Naive thymus-derived CD4-positive, alpha-beta T cell (primary cell): ENCODE measurements at places on chromosomes 16 and 17. TPM values are rescaled to one million over a fixed set of nuclear protein-coding genes. Genes with fewer than 3 reads are reported as not detected.

AANAT gene
- polyA plus RNA-seq: not detected

GRCh38 chr17:66345264-66345663, 42.9 kb downstream of the PRKCA start:
- no peak for DNase-seq

- no peak for DNase-seq
Measured at GRCh38 chr17:1197379-1197778, 17.6 kb upstream of the ABR start.

DNA sequence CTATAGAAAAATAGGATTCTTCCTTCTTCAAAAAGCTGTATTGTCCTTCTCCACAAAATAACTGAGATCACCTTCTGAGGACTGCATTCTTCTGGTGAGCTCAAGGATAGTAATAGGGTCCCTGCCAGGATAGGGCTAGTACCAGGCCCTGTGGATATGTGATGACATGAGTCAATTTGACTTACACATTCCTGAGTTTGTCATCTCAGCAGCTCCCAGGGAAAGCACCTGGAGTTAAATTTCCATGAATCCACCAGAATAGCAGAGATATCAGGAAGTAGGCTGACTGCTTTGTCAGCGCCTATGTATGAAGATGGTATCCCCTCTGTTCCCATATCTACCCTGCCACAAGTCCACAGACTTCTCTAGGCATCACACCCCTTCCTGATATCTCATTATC, 225.8 kb downstream of the PMP22 start:
- no peak for DNase-seq

PDILT gene
- polyA plus RNA-seq: not detected

EIF1 gene
- 1,284 TPM for polyA plus RNA-seq

GRCh38 chr16:81277541-81278080, 37.2 kb upstream of the GAN start:
- DNase-seq: no peak

DNA sequence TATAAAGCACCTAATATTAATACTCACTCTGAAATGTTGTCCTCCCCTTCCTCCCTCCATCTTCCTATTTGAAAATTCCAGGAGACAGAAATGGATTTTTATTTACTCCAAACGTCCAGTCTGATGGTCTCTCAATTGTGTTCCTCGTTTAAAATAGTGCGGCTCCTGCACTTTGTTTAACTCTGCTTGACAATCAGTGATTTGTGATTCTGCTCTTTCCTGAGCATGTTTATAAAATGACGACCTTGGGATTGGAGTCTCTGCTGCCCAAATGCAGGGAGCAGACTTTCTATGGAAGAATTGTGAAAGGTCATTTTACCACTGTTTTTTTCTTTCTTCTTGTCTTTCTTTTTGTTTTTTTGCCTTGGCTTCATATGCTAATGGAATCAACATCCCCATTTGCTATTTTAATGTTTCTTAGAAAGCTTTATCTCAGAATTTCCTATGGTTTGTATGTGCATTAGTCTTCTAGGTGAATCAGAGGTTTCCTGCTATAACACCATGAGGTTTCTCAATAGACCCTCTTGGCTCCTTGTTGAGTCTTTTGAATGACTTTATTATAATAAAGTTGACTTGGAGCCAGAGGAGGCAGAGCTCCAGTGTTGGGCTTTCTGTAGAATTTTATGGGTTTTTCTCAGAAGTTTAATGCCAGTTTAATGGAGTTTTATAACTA, 376.5 kb downstream of the CDH11 start:
- DNase-seq: no peak

- DNase-seq: no peak
Measured at GRCh38 chr16:73560497-73560896, 512.6 kb upstream of the ZFHX3 start.

- DNase-seq: no peak
Measured at GRCh38 chr16:9012848-9013507, 49.3 kb upstream of the USP7 start.

KRTAP16-1 gene
- polyA plus RNA-seq: not detected

DNA sequence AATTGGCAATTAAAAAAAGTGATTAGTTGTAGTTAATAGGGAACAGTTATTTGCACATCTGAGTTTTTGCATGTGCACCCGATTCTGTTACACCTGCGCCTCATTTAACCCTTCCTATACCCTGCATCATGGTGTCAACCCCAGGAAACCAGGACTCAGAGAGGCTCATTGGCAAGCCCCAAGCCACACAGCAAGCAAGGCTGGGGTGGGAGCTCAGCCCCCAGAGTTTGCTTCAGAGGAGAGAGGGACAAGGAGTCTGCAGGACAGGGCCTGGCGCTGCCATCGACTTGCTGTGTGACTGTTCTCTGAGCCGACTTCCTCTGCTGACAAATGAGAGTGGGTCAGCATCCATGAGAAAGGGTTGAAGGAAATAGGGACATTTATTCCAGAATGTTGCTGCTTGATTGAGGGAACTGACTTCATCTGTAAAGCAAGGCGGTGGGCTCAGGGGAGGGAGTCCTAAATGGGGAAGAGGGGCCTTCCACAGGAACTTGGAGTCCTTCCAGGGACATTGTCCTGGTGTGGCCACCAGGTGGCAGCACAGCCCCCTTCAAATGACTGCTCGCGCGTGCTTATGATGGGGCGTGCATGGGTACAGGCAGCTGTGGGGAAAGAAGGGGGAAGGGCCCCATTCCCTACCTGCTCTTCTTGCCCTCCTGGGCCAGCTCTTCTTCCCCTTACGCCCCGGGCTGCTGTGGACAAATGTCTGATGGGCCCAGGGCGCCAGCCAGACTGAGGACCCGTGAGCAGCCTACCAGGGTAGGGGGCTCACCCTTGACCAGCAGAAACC, 51.6 kb downstream of the NT5M start:
- peak; percentile 73 for DNase-seq

DNA sequence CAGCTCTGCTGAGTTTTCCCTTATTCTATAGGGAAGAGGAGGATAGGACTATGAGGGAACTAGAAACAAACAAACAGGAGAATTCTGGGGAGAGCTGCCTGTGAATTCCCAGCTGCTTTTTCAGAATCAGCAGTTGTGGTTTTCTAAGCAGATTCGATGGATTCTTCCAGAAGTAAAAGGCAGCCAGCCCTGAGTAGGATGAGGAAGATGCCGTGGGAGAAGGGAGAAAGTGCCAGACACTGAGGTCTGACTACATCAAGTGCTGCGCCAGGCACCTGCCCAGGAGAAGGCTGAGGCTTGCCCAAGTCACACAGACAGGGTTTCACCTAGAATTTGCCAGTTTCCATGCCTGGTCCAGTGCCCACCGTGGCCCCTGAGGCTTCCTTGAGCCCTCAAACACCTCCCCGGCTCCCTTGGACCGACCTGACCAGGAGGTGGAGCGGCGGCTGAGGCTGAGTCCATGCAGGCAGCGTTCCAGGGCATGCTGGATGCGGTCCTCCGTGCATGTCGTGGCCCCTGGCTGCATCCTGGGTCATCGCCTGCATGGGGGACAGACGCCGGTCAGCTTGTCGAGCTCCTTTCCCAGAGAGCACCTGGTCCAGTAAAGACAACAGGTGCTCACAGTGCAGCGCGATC, 43.6 kb upstream of the PIK3R6 start:
- DNase-seq: no peak

DDX19B gene
- 60.5 TPM for polyA plus RNA-seq

GRCh38 chr17:19244781-19245180, 7.6 kb downstream of the EPN2 start:
- no peak for DNase-seq

GRCh38 chr16:25488435-25488834, 203.3 kb upstream of the HS3ST4 start:
- no peak for DNase-seq

- no peak for DNase-seq
Measured at GRCh38 chr17:81405411-81405872, 10.2 kb downstream of the BAHCC1 start.

DNA sequence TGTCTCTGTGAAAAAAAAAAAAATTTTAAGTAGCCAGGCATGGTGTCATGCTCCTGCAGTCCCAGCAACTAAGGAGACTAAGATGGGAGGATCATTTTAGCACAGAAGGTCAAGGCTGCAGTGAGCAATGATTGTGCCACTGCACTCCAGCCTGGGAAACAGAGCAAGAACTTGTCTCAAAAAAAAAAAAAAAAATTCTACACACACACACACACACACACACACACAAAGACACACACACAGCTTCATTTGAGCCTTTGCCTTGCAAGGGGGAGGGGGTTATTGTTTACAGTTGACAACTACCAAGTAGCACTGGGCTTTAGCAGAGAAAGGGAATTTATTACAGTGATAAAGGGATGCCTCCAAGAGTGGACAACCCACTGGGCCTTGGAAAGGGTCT, 4.9 kb upstream of the POLR3E start:
- DNase-seq: no peak

DNA sequence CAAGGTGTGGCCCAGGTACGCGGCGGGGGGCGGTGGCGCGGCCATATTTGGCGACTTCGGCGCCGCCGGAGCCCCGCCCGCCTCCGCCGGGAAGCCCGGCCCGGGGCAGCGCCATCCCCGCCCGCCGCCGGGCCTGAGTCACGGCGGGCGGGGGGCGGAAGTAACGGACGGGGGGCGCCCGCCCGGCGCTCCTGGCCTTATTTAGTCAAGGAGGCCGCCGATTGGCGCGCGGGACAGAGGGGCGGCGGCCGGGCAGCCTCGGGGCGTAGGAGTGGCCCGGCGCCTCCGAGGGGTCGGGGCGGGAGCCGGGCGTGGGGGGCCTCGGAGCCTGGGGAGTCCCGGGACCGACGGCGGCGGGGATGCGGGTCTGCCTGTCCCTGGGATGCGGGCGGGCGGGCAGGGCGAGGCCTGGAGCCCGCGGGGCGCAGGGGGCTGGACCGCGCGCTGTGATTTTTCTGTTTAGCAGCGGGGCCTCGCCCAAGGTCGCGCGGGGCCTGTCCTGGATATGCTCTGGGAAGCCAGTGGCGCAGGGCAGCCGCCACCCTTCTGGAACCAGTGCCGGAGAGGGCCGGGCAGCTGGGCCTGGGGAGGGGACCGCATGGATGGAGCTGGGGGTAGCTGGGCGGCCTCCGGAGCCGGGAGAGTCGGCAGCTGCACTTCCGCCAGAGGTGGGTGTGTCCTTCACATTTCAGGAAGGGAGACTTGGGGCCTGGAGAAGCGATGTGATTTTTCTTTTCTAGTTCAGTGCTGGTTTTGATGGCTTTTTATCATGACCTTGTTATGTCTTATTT, 2.3 kb upstream of the ACTG1 start:
- DNase-seq: peak; percentile 35

- DNase-seq: no peak
Measured at GRCh38 chr16:88354229-88355092, 28.3 kb upstream of the ZNF469 start.

GRCh38 chr16:59886021-59886420, 1151.9 kb upstream of the GOT2 start:
- DNase-seq: no peak

ABCA8 gene
- not detected for polyA plus RNA-seq

HNF1B gene
- polyA plus RNA-seq: not detected

DNA sequence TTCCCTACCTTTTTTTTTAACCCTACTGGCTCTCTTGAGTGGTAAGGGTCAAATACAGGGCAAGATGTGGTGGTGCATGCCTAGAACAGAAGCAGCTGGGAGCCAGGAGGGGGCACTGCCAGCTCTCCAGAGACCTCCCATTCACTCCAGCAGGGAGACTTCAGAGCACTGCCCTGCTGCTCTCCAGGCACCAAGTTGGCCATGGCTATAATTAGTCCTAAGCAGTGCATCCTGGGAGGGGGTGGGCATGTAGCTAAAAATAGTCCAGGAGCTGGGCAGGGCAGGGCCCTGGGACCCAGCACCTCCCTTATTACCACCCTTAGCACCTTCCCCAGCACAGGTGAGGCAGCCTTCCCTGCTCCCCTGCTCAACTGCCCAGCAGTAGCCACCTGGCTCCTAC, 3.5 kb downstream of the CORO6 start:
- no peak for DNase-seq

DNA sequence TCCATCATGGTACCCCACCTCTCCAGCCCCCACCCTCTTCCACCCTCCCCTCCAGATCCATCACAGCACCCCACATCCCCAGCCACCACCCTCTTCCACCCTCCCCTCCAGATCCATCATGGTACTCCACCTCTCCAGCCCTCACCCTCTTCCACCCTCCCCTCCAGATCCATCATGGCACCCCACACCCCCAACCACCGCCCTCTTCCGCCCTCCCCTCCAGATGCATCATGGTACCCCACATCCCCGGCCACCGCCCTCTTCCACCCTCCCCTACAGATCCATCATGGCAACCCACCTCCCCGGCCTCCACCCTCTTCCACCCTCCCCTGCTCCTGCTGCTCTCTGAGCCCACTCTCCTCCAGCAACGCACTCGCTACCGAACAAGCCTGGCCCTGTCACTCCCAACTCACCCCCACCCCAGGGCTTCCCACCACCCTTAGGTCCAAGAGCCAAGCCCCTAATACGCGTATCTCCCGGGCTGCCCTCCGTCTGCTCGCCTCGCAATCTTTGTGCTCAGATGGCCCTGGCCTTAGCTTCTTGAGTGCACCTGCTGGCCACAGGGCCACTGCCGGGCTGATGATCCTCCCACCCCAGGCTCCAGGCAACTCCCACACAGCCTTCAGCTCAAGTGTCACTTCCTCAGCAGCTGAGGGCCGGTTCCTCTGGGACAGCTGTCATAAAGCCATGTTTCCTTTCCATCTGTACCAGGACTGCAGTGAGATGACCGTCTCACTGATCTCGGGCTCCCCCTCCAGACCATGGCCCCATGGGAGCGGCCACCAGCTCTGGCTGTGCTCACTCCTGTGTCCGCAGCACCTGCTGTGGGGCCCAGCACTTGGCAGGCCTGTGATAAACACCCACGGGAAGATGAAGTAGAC, 25.5 kb downstream of the KDM8 start:
- DNase-seq: no peak

LAT gene
- 445 TPM for polyA plus RNA-seq

KRTAP9-2 gene
- polyA plus RNA-seq: not detected

DNA sequence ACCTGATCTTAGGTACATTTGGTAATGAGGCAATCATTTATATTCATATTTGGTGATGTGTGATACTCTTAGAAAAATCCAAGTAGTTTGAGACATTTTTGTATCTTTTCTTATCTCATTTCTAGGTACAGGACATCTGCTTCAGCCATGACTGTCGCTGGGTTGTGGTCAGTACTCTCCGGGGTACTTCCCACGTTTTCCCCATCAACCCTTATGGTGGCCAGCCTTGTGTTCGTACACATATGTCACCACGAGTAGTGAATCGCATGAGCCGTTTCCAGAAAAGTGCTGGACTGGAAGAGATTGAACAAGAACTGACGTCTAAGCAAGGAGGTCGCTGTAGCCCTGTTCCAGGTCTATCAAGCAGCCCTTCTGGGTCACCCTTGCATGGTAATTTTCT, 312.2 kb downstream of the BCAS3 start:
- DNase-seq: no peak

DNA sequence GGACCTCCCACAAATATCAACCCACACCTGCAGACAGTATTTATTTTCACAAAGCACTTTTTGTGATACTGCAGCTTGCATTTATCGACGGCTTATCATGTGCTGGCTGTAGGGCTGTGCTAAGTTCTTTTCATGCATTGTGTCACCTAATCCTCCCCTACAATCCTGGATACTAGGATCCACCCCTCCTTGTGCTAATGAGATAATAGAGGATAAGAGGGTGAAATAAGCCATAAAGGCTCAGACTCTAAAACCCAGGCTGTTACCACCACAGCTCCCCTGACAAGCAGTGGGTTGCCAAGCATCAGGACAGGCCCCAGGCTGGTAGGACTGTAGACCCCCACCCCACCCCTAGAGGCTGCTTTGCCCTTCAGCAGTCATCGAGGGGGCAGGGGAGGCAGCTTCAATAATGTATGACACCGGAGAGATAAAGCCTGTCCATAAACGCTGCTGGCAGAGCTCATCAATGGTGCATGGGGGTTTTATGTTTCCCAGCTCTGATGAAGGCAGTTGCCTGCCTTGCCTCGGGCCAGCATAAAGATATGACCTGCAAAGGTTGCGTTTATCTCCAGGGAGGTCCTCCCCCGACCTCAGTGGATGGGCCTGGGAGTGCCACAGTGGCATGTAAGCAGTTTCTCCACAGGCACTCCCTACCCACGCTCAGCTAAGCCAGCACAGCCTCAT, 73.9 kb upstream of the C16orf82 start:
- DNase-seq: no peak
